Mucosa of descending colon (tissue), 3 donors: ENCODE measurements at places on chromosomes 4 and X. TPM values are rescaled to one million over a fixed set of nuclear protein-coding genes. Genes with fewer than 3 reads are reported as not detected.

GRCh38 chr4:96677499-96677898 is 837.6 kb downstream of the PDHA2 start:
- DNase-seq, result no peak

GRCh38 chr4:16993956-16994840 is 95.8 kb upstream of the LDB2 start:
- no peak for DNase-seq

GRCh38 chrX:41558531-41558930 is 111.4 kb downstream of the NYX start:
- DNase-seq, result no peak

DNA sequence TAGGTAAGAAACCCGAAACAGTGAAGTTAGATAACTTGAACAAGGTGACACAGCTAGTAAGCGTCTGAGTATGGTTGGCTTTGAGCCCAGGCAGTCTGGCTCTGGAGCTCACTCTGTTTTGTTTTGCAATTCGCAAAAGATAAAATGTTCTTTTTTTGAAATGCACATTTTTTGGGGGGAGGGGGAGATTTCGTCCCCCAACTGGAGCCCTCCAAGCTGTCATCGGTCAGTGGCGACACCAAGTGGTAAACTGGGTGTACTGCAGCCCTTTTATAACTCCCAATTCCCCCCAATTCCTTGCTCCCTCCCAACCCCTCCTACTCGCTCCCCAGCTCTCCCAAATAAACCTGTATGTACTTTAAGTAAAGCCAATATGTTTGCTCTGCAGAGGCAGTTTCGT is 2.8 kb upstream of the CLCN5 start:
- DNase-seq, result no peak

DNA sequence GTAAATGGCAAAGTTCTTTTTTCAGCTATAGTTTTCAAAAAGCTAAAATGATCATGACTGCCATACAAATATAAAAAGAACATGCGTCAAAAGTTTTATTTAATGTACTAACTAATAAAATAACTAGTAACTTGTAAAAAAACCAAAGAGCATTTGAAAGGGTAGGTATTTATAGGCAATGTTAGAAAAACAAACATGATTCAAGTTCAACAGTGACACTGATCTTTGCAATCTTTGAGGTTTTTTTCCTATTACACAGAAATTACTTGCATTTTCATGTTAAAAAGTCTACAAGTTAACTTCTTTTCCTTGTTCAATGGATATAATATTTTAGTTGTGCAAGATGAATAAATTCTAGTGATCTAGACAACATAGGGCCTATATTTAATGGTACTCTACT is 72.3 kb upstream of the GRID2 start:
- DNase-seq, result no peak

- DNase-seq, result no peak
These were observed 259.6 kb downstream of the ASMT start for GRCh38 chrX:1874416-1874815.

DNA sequence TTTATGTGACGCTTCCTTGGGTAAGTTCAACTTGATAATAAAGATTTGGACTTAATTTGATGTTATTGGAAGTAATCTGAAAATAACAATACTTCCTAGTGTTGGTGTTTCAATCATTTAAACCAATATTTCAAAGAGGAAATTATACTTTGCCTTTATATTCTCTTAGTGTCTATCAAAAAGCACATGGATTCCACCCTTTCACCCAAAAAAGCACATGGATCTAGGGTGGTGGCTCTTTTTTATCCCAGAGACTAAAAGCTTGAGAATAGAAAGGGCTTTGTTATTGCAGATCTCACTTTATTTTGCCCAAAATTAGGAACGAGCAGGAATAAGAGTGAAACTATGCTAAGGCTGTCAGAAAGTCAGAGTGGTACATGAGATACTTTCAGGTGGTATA is 75.1 kb upstream of the RASGEF1B start:
- DNase-seq, result no peak

DNA sequence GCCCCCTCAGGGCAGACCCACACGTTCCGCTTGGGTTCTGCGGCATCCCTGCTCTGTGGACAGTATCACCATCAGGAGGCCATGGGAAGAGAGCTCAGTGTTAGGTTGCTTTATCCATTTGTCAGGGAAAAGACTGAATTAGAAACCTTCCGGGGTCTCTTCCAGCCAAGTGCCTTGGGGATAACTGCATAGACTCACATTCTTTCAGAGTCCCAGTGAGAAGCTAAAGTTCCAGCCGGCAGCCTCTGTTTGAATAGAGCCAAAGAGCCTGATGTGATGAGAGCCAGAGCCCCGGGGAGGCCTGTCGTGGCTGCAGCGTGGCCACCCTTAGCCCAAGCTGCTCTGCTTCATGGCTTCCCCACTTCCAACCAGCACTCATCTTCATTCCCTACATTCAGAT is 85.2 kb downstream of the FHDC1 start:
- DNase-seq, result no peak

- no peak for DNase-seq
These were observed 138.8 kb downstream of the AREG start for GRCh38 chr4:74583757-74584156.

DNA sequence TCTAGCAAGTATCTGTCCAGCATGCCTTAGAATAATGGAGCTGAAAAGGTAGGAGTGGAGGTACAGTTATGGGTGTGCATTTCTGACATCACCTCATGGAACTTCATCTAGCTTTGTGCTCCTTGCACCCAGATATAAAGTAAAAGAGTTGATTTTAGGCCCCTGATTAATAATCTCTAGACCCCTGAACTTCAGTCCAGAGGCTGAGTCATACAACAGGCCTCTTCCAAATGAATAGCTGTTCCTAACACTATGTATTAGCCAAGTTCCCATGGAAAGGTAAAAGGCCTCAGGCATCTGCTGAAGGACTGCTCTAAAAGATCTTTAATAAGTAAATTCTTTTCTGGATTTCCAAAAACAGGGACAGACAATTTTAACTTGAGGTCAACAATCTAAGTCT is 16.2 kb downstream of the TBC1D9 start:
- DNase-seq, result no peak

DNA sequence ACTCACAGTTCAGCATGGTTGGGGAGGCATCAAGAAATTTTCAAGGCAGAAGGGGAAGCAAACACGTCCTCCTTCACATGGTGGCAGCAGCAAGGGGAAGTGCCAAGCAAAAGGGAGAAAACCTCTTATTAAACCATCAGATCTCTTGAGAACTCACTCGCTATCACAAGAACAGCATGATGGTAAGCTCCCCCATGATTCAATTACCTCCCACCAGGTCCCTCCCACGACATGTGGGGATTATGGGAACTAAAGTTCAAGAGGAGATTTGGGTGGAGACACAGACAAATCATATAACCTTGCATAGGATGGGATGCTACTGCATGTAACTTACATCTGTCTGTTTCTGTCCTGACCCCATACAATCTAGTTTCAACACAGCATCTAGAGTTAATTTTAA is 511.8 kb upstream of the ARX start:
- DNase-seq, result no peak

GRCh38 chr4:27217261-27217769 is 356.7 kb downstream of the STIM2 start:
- DNase-seq, result no peak

GRCh38 chrX:143319526-143319925 is 197.7 kb downstream of the SPANXN3 start:
- DNase-seq, result no peak

GRCh38 chr4:123696687-123697086 is 300.1 kb downstream of the SPRY1 start:
- DNase-seq, result no peak

DNA sequence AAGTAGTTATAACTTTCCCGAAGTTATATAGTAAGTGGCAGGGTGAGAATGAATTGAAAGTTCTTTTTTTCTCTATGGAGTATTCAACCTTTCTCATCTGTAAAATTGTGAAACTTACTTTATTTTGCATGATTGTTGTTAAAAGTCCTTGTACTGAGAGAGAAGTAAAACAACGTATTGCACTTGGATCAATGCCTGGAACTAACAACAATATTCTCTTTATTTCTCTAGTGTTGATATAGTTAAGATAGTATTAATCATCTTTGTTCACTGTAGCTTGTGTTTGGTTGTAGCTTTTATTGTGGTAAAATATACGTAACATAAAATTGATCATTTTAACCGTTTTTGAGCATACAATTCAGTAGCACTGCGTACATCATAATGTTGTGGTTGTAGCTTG is 48.7 kb downstream of the STIM2 start:
- no peak for DNase-seq

- no peak for DNase-seq
These were observed 55.4 kb upstream of the TLR3 start for GRCh38 chr4:186013419-186014186.

DNA sequence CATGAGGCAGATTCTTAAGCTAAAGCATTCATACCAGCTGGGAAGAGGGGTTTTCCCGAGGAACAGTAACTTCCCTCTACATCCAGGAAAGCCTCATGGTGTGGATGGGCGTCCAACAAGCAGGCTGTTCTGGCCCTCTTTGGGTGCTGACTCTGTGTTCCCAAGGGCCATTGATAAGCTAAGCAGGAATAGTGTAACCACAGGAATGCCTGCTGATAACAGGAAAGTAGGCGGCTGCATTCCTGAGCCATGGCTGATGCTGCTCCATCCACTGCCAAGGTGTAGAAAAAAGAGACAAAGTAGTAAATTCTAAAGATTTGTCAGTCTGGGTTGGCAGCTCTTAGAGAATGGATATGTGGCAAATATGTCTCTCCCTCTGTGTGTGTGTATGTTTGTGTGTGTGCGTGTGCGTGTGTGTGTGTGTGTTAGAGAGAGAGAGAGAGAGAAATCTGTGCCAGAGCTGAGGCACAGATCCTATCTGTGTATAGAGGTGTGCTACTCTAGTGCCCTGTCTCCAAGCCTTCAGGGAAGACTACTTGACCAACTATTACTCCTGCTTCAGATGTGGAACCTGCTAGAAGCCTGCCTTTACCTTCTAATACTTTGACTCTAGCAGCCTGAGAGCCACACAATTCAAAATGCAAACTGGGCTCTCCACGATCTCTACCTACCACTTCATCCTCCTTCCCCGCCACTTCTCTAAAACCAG is 353.1 kb upstream of the NR3C2 start:
- no peak for DNase-seq

GRCh38 chr4:163693776-163694175 is 199.3 kb downstream of the TMA16 start:
- no peak for DNase-seq

DNA sequence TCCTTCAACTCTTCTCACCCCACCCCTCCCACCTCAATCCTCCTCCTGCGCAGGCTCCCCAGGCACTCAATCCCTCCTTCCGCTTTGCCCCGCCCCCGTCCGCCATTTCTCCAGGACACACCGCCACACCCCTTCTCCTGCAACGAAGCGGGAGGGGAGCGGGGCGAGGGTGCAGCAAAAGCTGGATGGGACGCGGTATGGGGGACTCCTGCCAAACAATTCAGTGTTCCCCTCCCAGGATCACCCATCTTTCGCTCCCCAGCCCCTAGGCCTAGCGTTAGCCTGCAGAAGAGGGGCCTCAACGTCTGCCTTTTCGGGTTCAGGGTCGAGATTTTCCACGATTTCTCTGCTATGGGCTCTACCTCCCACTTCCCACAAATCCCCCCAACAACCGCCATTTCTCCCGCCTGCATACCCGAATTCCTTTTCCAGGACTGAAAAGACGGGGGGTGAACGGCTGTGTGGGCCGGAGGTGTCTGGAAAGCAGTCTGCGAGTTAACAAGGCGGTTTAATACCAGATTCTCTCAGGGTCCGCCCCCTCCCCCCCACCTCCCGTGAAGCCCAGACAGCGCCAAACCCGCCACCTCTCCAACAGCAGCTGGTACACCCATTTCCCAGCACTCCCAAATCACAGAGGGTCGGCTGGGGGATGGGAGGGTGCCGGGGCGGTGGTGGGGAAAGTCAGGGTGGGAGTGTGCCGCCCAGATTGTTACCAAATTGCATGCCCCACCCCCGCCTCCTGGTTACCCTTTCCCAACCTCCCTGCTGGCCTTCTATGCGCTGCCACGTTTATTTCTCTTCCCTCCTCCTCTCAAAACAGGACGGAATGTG is 774 bp downstream of the ARMCX2 start:
- peak; percentile 79 for DNase-seq

The SMARCAD1 gene
- total RNA-seq, result 21.0 TPM

The ZNF732 gene
- not detected for total RNA-seq

The PDK3 gene
- 47.1 TPM for total RNA-seq

The ASB9 gene
- 0.63 TPM for total RNA-seq

The ZNF595 gene
- total RNA-seq, result 10.0 TPM

The TEC gene
- 3.8 TPM for total RNA-seq

The IL21 gene
- not detected for total RNA-seq
